AG09309 (cell line): ENCODE measurements at places on chromosomes 3 and 15.

DNA sequence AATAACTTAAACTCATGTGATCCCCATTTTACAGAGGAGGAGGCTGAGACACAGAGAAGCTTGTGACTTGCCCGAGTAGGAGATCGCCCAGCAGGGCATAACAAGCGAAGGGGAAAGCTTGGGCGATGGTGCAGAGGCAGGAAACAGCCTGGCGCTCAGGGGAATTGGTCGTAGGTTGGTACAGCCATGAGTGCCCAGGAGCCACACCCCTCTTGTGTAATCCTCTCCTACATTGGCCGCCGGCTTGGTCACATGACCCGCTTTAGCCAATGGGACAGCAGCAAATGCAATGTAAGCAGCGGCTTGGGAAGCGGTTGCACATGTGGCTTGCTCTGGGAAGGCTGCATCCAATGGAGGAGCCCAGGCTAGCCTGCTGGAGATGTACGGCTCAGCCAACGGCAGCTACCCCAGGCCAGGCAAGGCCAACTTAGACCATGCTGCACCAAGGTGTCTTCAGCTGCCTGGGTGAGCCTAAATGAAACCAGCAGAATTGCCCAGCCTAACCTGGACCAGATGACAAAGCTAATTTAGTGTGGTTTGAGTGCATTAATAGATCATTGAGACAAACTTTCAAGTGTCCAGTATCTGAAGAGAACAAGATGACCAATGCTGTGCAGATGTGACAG lies 50.3 kb upstream of the SLC6A6 start:
- DNase-seq = no peak

DNA sequence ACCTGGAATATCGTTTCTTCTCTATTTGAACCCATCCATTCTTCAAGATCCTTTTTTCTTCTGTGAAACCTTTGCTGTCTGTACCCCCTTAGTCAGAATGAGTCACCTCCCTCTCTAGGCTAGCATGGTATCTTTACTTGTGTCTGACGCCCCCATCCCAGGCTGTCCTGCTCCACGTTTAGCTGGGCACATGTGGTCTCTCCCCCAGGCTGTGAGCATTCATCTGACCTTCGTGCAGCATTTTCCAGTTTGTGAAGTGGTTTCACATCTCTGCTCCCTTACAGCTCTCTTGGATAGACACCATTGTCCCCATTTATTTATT lies 14.3 kb upstream of the TLE3 start:
- no peak for DNase-seq

DNA sequence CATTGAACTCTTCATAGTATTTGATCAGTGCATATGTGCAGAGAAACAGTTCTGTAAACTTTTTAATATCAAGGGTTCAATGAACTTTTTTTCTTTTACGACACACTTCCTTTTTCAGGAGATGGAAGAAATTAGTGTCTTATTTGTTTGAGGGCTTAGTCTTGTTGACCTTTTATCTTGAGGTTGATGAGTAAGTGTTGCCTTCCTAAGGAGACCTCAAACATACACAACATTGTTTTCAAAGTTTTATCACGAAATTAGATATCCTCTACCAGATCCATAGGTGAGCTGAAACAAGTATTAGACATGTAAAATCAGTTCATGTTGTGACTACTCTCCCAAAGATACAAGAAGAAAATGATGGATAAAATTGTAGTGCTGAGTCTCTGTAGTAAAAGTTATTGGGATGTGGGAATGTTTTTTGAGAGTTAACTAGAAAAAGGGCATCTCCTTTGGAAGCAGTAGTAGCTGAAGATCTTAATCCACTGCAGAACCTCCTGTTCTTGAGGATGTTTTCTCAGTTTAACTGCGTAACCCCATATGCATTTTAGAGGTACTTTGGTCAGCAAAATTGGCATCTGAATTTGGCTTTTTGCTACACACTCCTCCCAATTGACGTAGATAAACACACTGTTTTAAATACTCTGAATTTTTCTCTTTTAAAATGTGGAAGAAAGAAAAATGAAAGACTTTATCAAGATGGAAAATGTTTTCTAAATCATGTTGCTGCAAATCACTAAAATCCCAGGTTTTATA lies 116.8 kb downstream of the GALK2 start:
- DNase-seq = no peak

DNA sequence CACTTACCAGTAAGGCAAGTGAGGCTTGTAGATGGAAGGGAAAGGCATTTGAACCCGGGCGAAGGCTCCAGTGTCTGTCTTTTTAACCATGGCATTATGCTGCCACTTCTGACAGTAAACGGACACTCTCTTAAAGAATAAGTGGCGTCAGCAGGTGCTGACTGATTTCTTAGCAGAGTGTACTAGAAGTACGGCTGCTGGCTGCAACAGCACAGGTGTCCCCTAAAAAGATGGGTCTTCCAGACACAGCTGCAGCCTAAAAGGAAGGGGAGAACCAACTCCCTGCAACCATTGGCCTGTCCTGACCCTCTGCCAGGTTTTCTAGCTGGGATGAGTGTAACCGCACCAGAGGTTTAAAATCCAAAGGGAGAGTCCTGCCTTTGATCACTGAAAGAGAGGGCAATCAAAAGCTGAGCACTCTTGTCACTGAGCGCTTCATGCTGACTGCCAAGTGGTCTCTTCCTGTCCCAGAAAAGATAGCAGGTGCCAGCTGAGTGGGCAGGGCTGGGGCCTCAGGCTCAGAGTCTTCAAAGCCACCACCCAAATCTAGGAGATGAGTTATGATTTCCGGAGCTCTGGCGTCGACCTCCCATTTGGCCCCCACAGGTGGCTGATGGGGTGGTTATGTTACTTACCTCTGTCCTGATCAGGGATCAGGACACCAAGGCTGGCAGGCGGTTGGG lies 255.8 kb downstream of the SLCO3A1 start:
- DNase-seq = no peak

DNA sequence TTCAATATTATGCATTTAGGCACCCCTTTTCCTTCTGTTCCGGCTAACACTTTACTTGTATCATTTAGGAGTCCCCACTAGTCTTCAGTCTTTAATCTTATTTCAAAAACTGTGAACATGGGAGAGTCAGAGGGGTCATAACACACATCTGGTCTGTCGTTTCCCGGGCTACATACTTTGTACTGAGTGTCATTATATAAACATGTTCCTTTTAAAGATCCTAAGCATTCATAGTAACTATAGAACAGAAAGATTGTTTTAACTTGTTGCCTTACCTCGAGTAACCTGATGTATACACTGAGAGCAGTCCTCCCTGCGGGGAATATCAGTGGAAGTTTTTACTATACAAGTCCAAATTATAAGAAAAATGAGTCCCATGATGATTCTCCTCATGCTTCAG lies 78.2 kb upstream of the VEPH1 start:
- no peak for DNase-seq
